ENCODE measurements at places on chromosomes 1 and 21. TPM values are rescaled to one million over a fixed set of nuclear protein-coding genes. Genes with fewer than 3 reads are reported as not detected.

The MIS18A gene
- total RNA-seq: 6.4 TPM

The FCER1G gene
- 52.4 TPM for total RNA-seq

The INAVA gene
- total RNA-seq: 1.4 TPM

The ADORA3 gene
- total RNA-seq: 11.7 TPM

The DCDC2B gene
- total RNA-seq: not detected

The C1orf167 gene
- 1.8 TPM for total RNA-seq
